Ureter (tissue), 1 donor: ENCODE measurements at places on chromosomes 5 and 9. TPM values are rescaled to one million over a fixed set of nuclear protein-coding genes. Genes with fewer than 3 reads are reported as not detected.

- no peak for DNase-seq
Measured at GRCh38 chr5:54205918-54206317, 104.5 kb downstream of the ARL15 start.

- DNase-seq: no peak
Measured at GRCh38 chr9:137302449-137303150, 529 bp upstream of the NRARP start.

DNA sequence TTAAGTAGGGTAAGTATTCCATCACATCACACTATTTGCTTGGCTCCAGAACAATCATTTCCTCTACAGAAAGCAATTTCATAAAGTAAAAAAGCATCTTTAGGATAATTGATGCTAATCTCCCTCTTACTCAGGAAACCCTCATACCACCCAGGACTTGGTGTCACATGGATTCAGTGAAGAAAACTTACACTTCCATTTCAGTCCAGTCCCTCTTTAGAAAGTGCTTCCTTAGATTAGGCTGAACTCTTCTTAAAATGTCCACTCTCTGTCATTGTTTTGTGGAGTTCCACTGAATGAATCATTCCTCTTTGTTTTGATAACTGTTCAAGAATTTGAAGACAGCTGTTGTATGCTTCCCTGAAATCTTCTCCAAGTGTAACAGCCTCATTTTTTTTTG, 144.0 kb upstream of the ZNF462 start:
- no peak for DNase-seq

DNA sequence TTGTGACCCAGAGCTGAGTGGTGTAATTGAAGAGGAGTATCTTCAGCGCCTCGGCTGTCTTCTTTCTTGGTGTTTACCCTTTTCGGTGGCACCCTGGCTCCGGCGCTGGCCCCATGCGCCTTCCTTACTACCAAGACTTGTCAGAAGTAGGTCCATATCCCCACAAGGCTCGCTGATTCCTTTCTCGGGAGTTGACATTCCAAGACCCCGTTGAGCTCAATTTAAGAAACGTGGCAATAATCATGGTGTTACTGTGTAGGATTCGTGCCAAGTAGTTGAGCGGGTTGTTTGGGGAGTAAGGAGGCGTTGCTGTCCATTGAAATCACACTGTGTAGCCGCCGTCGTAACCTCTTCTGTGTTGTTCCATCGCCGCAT, 795 bp downstream of the NDUFAF2 start:
- peak; percentile 47 for DNase-seq

- DNase-seq: no peak
Measured at GRCh38 chr9:2018162-2018643, 3.1 kb downstream of the SMARCA2 start.

DNA sequence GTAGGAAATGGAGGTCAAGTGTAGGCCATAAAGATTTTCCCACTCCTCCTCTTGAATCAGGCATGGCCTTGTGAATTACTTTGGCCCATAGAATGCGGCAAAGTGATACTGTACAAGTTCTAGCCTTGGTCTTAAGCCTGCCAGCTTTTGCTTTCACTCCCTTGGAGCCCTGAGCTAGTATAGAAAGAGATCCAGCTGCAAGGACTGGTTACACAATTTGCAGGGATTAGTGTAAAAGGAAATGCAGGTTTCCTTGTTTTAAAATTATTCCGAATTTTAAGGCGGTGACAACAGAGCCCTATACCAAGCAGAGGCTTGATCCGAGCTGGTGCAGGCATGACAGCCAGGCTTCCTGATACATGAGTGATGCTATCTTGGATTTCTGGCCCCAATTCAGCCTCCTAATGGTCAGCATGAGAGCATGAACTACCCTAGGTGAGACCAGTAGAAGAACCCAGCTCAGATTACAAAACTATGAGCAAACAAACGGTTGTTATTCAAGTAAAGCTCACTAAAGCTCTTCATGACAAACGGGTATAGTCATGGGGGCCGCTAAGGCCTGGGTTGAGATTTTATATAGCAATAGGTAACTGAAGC, 257.9 kb downstream of the DOCK8 start:
- peak; percentile 49 for DNase-seq

- DNase-seq: no peak
Measured at GRCh38 chr9:27784847-27785713, 211.8 kb upstream of the C9orf72 start.

DNA sequence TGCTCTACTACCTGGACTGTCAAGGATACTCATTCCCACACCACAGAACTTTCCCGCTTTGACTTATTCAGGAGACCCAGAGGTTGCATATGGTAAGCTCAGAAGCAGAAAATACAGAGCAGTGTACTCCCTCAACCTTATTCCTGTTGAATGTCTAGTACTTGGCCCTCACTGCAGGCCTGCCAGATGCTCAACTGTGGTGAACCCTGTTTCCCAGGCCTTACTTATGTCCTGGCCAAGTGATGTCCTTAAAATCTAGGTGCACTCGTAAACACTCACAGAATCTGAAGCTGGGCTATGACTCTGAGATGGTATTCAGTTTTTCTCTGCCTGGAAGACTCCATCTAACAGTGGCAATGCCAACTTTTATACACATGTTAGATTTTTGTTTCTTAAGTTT, 21.0 kb downstream of the DIAPH1 start:
- DNase-seq: no peak

GRCh38 chr9:111065414-111065813, 27.1 kb upstream of the LPAR1 start:
- no peak for DNase-seq

DNA sequence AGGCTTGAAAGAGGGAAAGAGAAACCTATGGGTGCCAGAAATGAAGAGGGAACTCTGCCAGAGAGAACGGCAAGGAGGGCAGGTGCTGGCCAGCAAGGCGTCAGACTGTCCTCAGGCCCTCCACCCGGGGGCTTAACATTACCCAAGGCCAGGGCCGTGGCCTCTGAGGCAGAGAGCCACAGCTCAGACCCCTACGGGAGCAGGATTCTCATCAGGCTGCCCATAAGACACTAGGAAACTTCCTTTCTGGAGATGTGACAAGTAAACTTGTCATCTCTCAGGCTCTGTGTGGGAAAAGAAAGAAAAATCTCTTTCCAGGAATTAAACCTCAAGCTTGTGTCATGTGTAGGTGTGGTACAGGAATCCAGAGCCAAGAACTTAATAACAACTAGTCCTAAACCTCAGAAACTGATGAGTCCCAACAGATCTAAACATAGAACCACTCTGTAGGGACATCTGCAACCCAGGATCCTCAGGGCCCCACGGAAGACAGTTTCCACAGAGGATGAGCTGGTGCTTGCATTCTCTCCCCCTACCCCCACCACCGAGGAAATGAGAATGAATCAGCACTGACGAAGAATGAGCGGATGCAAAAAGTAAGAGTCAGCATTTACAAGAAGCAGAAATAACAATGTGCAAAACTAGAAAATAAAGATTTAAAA, 74.3 kb downstream of the DCP2 start:
- DNase-seq: no peak

DNA sequence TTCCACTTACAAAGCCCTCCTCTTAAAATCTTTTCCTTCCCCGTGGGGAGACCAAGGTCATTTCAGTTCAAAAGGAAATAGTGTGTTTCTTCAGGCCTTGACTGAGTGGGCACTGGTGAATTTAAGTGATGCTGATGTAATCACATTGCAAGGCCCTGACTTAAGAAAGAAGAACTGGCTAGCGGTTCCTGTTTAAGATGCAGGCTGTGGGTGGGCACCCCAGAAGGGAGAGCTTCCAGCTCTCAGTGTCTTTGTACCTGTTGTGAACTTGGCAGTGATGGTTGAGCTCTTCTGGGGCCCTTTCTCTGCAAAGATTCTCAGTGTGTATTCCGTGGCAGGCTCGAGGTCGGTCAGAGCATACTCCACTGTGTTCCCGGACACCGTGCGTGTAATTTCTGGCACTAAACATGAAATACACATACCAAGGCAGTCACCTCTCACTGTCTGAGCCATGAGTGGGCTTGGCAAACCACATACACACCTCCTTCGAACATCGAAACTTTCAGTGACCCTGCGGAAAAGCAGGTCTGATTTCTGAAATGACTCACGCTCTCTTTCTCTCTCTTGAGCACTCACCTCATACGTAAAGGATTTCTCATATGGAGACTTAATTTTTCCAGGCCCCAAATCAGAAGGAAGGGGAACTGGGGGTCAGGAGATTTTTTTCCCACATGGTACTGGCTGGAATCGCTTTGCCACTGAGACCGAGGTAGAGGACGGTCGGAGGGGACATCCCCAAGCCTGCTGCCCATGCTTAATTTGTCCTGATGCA, 81.9 kb downstream of the TNC start:
- no peak for DNase-seq

DNA sequence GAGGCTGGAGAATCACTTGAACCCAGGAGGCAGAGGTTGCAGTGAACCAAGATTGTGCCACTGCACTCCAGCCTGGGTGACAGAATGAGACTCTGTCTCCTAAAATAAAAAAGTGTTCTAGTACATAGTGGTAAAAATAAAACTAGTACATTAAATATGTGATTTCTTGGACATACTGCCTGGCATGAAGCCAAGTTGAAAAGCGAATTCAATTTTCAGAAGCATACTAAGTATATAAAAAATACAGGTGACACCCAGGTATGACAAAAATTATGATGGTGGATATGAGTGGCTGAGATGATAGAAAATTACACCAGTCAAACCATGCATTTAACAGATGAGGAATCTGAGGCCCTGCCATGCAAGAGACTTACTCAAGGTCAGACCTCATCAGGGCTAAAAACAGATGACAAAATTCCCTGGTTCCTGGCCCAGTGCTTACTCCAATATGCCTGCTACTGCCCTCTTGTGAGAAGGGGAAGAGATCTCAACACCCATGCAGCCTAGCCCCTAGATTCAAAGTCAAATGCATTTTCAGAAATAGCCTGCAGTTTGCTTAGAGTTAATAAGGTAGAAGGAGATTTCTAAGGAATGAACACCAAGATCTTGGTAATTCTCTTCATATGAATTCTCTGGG, 46.6 kb upstream of the GNPDA1 start:
- no peak for DNase-seq

DNA sequence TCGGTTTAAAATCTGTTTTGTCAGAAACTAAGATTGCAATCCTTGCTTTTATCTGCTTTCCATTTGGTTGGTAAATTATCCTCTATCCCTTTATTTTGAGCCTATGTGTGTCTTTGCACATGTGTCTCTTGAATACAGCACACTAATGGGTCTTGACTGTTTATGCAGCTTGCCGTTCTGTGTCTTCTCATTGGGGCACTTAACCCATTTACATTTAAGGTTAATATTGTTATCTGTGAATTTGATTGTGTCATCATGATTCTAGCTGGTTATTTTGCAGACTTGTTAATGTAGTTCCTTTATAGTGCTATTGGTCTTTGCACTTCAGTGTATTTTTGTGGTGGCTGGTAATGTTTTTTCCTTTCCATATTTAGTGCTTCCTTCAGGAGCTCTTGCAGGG, 36.3 kb upstream of the SMIM15 start:
- no peak for DNase-seq

DNA sequence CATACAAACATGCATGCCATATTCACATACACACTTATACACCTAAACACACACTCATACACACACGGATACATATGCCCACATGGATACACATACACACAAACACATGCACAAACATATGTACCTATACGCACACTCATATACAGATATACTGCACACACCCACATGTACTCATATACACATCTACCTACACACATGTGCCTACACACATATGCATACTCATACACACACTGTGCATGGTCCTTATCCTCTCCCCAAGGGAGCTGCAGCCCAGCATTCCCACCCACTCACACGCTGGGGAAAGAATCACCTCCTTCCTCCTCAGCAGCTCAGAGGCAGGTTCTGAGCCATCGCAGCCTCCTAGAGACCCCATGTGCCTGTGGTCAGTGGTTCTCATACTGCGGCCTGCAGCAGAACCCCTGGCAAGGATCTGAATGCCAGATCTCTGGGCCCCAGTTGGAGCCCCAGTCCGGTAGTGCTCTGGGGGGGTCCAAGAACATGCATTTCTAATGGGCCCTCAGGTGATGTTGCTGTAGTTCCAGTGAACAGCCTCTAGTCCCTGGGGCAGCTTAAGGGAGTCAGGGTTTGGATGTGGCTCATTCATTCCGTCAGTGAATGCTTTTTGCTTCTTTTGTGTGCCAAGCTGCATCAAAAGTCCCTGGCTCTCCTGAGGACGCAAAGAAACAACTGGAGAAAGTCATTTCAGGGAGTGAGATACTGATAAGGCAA, 39.0 kb downstream of the SEMA4D start:
- no peak for DNase-seq

- no peak for DNase-seq
Measured at GRCh38 chr5:132365213-132365612, 4.3 kb upstream of the SLC22A5 start.

DNA sequence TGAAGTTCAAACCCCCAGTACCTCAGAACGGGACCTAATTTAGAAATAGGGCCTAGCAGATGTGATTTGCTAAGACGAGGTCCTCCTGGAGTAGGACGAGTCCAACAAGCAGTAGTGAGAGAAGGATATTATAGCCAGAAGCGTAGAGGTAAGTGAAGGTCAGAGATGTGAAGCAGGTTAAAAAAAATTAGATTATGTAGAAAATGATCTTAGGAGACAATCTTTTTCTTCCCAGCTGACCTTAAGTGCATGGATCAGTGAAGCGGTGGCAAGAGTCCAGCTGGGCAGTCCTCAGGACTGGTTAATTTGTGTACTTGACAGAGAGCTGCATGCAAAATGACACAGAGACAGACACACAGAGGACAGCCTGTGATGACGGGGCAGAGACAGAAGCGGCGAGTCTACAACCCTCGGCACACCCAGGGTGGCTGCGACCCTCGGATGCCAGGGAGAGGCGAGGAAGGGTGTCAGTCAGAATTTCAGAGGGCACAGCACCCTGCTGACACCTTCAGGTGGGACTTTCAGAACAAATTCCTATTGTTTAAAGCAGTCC, 131.4 kb upstream of the IRX4 start:
- DNase-seq: peak; percentile 15

DNA sequence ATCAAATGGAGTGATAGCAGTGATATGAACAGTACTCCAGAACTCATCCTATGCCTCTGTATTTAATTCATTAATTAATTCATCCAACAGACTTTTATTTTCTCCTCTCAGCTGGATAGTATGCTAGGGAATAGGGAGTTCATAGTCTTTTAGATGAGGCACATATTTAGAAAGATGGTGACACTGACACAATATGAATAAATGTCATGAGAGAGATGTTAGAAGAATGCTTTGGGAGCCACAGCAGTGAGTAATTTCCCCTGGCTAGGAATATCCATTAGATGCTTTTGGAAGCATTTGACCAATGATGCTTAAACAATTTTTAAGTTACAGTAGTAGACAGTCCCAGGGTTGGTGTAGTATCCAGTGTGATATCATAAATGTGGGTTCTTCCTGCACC, 428.7 kb upstream of the SGCD start:
- DNase-seq: no peak

- no peak for DNase-seq
Measured at GRCh38 chr5:161572914-161573313, 26.4 kb upstream of the GABRB2 start.

GRCh38 chr9:113951032-113951372, 74.9 kb downstream of the ZNF618 start:
- no peak for DNase-seq

Gene MRPS2
- total RNA-seq: 34.5 TPM

Gene SPATA31A3
- total RNA-seq: not detected

Gene CCDC171
- total RNA-seq: 4.5 TPM

Gene SOX30
- total RNA-seq: 0.52 TPM

Gene AFAP1L1
- 8.4 TPM for total RNA-seq

Gene PCDHGC5
- 2.8 TPM for total RNA-seq

Gene ENTR1
- total RNA-seq: 50.1 TPM

Gene SMIM33
- total RNA-seq: not detected

Gene TERT
- total RNA-seq: not detected

Gene GABRA1
- total RNA-seq: not detected

Gene ASTN2
- total RNA-seq: 19.6 TPM

Gene LCN15
- total RNA-seq: not detected

Gene MYO10
- 19.7 TPM for total RNA-seq

Gene IFNA2
- not detected for total RNA-seq

Gene NR5A1
- total RNA-seq: not detected

Gene GM2A
- total RNA-seq: 60.7 TPM
